Caudate nucleus (tissue), 63 donors: ENCODE measurements at places on chromosomes 1 and 21.

- DNase-seq: no peak
Observed at GRCh38 chr1:39272027-39272797, 67.7 kb downstream of the MACF1 start.

- DNase-seq: no peak
Observed at GRCh38 chr1:62397301-62397700, 39.5 kb upstream of the USP1 start.

GRCh38 chr1:165637427-165637826 lies 6.4 kb downstream of the MGST3 start:
- no peak for DNase-seq

DNA sequence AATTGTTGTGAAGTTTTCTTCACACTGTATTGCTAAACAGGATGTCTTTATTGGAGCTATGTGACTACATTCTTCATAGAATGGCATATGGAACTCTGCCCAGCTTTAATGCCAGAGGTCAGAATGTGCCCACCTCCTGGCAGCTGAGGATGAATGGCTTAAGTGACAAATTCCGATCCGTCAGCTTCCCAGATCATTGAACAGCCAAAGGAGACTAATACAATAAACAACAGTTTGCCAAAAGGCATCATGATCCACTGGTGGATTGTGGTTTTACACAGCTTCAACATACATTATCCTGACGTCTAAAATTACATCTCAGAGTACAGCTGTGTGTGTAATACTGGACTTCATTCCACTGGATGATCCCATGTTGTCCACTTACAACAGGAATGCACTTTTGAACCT lies 68.7 kb upstream of the C1orf105 start:
- no peak for DNase-seq

DNA sequence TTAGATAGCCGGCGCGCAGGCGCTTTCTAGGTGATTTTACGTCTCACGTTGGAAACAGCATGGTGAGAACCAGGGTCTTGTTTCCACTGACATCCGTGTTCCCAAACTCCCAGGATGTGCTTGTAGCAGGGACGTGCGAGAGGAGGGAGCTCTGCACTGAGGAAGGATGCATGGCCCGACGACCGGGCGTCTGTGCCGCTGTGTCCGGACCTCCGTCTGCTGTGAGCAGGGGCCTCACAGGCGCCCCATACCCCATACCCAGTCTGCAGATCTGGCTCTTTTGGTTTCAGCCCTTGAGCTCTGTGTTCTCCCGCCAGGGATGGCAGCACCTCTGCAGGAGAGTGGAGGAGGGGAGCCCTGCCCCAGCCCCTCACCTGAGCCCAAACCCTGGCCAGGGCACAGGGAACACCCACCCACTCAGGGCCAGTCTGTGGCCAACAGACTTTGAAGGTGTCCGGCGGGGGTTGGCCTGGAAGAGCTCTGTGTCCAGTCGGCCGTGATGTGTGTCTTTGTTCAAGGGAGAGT lies 67.2 kb upstream of the COL6A1 start:
- no peak for DNase-seq

- no peak for DNase-seq
Observed at GRCh38 chr1:102089791-102090190, 93.1 kb upstream of the OLFM3 start.

DNA sequence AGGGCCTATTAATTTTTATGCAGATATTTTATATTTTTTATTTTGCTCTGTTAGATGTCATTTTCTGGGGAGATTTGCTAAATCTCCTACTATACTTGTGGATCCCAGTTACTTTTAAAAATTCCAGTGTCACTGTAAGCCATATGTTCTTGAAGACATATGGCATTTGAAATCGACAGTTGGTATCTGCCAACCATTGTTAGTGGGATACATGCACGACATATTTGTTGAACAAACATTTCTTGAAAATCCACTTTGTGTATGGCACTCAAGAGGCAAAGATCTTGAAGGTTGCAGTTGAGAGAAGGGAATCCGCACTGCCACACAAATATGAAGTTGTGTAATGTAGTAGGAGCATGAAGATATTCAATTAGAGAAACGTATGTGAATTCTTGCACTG lies 287.7 kb downstream of the HHAT start:
- DNase-seq: no peak

- no peak for DNase-seq
Observed at GRCh38 chr1:8368956-8369639, 51.2 kb downstream of the SLC45A1 start.

- DNase-seq: no peak
Observed at GRCh38 chr1:219120624-219121544, 52.8 kb upstream of the LYPLAL1 start.

GRCh38 chr21:38266732-38267131 lies 9.9 kb downstream of the KCNJ15 start:
- no peak for DNase-seq

DNA sequence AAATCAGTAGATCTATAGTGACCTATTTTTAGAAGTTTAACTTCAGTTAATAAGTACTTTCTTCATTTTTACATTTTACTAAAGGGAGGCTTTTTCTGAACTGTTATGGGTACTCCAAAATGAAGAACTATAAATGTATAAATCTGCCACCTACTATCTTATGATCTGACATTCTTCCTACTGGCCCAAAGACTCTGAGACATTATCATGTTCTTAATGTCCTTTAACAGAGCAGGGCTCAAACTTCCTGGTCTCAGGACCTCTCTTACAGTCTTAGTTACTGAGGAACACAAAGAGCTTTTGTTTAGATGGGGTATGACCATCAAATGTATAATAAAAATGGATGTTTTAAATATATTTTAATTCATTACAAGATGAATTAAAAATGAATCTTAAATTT lies 8.9 kb downstream of the TRIM33 start:
- no peak for DNase-seq

DNA sequence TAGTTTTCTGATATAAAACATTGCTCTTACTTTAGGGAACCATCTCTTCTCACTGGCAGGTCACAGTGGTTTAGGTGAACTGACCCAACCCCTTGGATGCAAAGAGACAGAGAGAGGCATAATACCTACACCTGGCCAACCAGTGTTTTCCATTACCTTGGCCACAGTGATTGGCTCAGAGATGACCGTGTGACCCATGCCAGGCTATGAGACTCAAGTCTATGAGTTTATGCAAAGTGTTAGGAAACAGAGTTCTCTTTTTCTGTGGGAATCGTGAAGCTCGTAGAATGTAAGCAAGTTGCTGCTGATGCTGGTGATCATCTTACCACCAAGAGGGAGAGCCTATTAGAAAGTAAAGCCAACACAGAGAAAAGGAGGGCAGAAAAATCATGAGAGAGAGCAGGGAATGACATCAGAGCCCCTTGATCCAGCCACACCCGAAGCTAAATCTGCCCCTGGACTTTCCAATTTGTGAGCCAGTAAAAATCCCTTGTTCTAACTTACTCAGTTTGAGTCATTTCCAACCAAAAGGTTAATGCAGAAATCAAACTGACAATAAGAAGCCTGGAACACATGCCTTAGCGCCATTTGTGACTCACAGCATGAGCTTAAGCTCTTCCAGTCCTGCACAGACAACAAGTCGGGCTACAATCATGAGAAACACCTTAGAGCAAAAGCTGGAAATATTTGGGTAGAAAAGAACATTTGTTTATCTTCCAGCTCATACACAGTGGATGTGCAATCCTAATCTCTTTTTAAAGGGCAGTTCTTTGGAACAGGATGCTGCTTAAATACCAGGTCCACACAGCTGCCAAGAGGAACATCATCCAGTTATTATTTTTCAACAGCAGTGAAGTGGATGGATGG lies 81.3 kb upstream of the KAZN start:
- no peak for DNase-seq

GRCh38 chr1:182337736-182338571 lies 53.6 kb downstream of the GLUL start:
- DNase-seq: no peak

GRCh38 chr1:64955097-64956009 lies 11.0 kb downstream of the JAK1 start:
- DNase-seq: no peak

DNA sequence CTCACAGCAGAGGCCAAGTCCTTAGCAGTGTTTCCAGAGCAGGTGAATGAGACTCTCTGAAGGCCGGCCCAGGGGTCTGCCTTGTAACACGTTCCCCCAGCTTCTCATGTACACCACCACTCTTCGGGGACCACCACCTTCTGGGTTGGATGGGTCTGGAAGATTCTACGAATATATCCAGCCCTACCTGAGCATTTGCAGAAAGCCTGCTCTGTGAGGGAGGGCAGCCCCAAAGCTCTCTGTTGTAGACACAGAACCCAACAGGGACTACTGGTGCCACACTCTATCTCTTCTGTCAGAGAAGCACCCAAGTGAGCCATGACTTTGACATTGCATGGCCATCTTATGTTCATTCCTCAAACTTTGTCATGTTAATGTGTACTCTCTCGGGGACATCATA lies 61.8 kb downstream of the CD247 start:
- DNase-seq: no peak

DNA sequence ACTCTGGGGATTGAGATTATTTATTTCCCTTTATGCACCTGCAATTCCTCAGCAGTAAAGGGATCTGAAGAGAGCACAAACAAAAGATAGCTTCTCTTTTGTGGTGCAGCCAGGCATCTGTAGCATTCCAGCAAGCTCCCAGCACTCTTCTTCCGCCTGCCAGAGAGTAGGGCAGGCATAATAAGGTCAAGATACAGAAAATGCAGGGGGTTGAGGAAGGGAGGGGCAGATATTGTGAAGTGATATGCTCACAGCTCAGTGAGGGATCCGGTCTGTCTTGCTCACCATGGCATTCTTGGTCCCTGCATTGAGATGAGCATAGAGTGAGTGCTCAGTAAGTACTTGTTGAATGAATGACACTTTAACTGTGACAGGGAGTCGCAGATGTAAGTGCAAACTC lies 23.9 kb downstream of the FASLG start:
- no peak for DNase-seq

GRCh38 chr1:50300297-50300696 lies 122.9 kb downstream of the DMRTA2 start:
- DNase-seq: no peak

GRCh38 chr21:14864211-14865021 lies 200.4 kb downstream of the NRIP1 start:
- peak; percentile 10 for DNase-seq

GRCh38 chr1:33094971-33095604 lies 14.1 kb downstream of the AZIN2 start:
- DNase-seq: peak; percentile 13

DNA sequence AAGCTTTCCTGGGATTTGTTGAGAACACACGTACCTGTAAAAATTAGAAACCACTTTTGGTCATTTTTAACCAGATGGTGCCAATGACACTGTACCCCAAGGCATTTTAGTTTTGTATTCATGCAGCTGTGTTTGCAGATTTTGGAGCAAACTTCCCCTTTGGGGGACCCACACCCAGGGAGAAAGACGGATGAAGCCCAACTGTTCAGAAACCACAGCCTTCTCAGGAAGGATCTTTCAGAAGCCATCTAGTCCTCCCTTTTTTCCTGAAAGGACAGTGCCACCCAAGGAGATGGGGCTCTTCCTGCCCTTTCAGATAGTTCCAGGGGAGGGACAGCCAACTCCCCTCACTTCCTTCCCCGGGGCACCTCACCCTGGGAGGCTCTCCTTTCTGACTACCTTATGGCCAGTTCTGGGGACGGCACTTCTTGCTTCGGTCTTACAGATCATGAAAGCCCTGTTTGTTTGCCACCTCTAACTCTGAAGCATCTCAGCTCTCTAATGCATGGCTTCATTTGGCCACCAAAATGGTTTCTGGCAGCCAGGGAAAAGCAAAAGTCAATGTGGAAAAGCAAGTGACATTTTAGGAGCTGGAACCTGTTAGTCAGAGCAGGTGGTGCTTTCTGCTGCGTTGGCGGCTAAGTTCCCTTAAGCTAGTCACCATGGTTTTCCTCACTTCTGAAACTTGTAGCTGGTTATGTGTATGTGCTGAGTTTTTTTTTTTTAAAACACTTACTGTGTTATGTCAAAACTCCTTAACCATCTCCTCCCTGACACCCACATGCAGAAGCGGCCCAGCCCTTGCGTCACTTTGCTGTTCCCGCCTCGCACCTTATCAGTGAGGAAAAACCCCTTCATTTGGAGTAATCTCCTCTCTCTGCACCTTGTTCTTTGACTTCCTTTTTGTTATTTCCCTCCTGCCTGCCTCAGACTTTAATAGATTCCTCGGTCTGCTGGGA lies 10.1 kb downstream of the TMCC2 start:
- DNase-seq: no peak

- DNase-seq: no peak
Observed at GRCh38 chr1:88169139-88169538, 514.9 kb upstream of the PKN2 start.
